Stimulated activated CD4-positive, alpha-beta T cell treated with anti-CD3 and anti-CD28 coated beads, Interleukin-2, amount 100 ng/mL, for 24 hours (primary cell): ENCODE measurements at places on chromosomes 4 and X.
A peak's percentile ranks its signal among the peaks of the same experiment; 100 is the strongest.

DNA sequence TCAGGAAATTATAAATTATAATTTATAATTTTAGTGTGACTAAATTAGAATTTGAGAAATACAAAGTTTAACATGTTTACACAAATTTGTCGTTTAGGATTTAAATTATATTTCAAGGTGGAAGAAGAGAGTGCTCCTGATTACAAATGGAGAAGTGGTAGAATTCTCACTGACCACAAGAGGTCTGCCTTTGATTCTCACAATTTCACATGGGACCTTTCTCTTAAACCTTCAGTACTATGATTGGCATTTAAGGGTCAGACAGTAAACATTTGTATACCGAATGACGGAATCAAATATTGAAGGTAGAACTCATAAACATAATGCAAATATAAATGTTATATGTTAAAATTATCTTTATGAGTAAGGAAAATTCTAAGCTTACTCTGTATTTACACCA is 171.7 kb downstream of the SLIT2 start:
- DNase-seq = no peak

DNA sequence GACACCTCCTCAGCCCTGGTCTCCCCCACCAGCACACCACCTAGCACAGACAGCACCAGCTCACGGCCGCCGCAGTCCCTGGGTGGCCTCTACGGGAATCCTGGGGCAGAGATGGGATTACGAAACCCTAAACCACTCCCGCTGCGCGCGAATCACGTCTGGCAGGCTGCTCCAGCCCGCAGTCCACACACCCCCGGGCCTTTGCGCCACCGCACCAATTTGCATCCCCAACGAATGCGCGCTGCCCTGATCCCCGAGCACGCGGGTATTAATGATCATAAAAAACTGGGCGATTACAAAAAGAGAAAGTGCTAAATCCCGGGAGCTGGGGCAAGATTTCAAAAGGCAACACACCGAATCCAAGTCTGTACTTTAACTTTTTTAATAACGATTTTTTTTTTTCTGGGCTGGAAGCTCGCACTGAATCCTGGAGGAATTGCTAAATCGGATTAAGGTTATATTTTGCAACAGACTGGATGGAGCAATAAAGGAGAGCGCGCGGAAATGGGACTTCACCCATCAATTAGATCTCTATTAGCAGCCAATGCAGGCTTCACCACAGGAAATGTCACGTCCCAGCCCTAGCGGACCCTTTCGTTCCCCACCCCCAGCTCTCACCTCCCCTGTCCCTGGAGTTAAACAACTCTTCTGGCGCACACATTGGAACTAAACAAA is 69.8 kb upstream of the TMEM33 start:
- no peak for DNase-seq

GRCh38 chrX:135345107-135345589 is 35.9 kb downstream of the ETDC start:
- no peak for DNase-seq

GRCh38 chrX:40867352-40867751 is 132.0 kb upstream of the MED14 start:
- DNase-seq = no peak

- no peak for DNase-seq
Measured at GRCh38 chr4:135185256-135185655, 983.7 kb upstream of the PABPC4L start.

- no peak for DNase-seq
Measured at GRCh38 chr4:53004497-53005148, 142.5 kb downstream of the RASL11B start.

GRCh38 chr4:119128148-119128547 is 7.5 kb upstream of the MYOZ2 start:
- no peak for DNase-seq

- no peak for DNase-seq
Measured at GRCh38 chr4:54945838-54946237, 179.6 kb downstream of the KDR start.

- no peak for DNase-seq
Measured at GRCh38 chrX:116378961-116379360, 57.4 kb upstream of the SLC6A14 start.

- DNase-seq = no peak
Measured at GRCh38 chr4:73901031-73901430, 31.8 kb downstream of the CXCL1 start.

GRCh38 chr4:168257768-168258167 is 60.8 kb downstream of the DDX60 start:
- no peak for DNase-seq

DNA sequence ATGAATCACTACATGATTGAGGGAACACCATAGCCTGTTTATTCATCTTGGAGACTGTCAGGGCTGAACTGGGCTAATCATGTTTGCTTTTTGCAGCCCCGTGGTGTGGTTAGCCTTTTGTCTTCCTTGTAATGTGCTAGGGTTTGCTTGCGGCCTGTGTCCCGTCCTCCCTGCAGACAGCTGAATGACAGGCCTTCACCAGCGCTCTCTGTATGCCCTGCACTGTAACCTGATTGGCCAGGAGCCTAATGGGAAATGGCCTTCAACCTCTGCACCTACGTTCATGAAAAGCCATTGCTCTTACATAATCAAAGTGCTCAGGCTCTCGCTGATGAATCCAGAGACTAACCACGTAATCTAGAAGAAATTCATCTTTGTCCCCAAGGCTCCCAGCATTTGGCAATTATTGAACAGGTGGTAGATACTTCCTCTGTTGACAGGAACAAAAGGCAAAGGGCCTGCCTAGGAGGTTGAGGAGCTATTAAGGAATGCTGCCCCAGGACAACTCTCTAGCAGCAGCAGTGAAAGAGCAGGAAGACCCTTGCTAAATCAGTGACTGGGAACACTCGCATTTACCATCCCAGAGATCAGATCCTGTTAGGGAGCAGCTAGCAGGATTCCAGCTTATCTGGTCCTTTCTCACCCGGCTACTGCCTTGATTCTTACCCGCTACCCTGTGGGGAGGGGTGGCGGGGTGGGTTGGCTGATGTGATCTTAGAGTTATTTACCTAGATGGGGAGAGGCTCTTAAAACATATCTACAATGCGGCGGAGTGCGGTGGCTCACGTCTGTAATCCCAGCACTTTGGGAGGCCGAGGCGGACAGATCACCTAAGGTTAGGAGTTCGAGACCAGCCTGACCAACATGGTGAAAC is 42.3 kb upstream of the FAT1 start:
- no peak for DNase-seq

GRCh38 chr4:20017777-20018115 is 234.0 kb upstream of the SLIT2 start:
- DNase-seq = no peak

- no peak for DNase-seq
Measured at GRCh38 chrX:100975212-100975611, 5.7 kb downstream of the ARL13A start.

DNA sequence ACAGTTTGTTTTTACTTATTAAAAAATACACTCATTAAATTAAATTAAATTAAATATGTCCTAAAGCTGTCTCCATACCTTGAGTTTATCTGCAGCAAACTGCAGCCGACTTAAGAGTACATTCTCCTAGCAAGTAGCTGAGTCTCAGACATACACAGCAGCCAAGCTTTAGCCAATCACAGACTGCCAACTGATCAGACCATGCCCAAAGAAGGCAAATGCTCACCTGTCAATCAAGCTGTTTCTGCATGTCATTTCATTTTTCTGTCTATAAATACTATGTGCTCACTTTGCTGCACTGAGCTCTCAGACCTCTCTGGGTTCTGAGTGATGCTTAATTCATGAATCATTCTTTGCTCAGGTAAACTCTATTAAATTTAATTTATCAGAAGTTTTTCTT is 280.9 kb upstream of the EPHA5 start:
- DNase-seq = no peak

DNA sequence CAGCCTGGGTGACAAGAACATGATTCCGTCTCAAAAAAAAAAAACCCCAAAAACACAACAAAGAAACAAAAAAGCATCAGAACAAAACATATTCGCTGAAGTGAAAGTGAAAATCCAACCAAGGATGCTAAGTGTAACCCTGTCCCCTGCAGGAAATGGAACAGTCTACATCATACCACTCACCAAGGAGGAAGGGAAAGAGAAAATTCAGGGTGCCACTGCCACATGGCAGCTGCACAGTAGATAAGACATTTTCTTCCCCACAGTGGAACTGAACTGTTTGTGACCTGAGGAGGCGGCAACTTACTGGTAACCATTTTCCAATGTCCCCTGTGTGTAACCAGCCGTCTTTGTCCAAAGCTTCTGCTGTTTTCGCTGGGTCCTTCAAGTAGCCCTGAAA is 28.2 kb upstream of the CENPU start:
- peak; percentile 22 for DNase-seq

DNA sequence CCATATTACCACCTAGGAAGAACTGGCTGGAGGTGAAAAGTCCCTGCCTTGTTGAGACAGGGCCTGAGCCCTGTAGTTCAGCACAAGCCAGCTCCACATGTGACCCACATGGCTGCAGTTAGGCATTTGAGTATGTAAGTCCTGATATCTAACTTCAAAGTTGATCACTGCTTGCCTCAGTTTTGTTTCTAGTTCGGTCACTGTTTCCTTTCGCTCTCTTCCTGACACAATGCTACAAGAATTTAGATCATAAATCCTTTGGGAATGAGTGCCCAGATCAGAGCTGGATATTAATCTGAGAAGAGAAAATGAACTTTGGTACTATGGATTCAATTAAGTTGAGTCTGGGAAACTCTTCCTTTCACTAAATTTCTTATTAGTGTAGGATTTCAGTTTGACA is 48.4 kb downstream of the AKAP4 start:
- no peak for DNase-seq

DNA sequence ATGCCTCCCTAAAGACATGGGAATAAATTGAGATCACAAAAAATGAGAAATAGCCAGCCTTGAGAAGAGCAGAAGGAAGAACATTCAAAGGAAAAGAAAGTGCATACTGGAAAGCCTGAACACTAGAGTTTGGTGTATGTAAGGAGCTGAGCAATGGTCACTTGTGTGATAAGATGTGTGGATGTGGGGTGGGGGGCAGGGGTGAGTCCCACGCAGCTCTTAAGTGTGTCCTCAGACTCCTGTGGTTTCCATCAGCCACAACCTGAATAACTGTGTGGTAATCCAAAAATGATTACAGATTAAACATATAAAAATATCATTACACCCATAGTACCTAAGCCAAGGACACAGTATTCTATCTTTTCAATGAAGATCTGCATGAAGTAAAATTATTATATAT is 59.9 kb downstream of the ELOVL6 start:
- no peak for DNase-seq

GRCh38 chrX:13471269-13471668 is 98.1 kb upstream of the EGFL6 start:
- no peak for DNase-seq

- no peak for DNase-seq
Measured at GRCh38 chr4:58809948-58810347, 1699.8 kb upstream of the IGFBP7 start.

DNA sequence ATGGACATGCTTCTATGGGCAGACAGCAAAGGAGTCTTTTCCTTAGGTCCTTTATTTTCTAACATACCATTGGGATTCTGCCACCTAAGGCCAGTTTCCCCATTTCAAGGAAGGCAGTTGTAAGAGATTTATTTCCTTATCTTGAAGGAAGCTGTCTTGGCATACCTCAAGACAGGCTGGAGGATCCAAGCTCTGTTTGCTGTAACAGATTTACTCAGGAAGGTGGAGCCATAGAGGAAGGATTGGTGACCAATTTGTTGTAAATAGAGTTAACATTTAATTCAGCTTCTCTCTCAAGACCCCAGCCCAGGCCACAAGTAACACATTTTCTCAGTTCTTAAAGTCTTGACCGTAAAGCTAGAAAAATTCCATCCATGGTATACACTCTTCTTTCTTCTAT is 131.6 kb upstream of the TENM3 start:
- no peak for DNase-seq

DNA sequence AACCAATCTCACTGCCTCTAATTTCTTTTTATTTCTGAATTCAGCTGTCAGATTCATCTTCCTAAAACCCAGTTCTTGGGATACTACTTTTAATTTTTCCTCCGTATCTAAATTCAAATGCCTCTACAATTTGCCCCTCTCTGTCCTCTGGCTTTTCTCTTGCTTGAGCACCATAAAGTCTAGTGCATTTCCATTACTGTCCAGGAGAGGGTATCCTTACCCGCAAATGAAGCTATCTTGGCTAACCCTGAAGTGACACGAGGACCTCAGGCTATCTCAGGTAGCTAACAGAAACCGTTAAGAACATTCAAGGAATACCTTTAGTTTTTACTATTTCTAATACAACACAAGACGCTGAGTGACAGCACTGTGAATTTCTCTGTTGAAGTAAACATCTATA is 49.4 kb upstream of the PRR32 start:
- no peak for DNase-seq

DNA sequence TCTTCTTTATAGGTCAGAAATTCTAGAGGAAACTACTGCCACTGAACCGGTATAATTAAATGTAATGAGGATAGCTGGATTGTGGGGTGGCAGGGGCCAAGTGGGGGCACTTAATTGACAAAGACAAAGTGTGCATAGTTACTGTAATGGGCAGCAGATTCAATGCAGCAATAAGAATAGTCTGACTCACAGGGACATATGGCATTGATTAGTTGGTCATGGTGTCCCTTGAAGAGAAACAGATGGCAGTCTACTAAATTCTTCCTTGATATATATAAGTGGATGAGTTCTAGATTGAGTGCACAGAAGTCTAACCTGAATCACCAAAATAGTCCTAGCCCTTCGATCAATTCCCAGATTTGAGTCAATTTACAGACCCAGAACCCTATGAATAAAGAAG is 31.6 kb downstream of the ETDC start:
- DNase-seq = no peak

- no peak for DNase-seq
Measured at GRCh38 chrX:69389101-69389501, 115.0 kb upstream of the NALF2 start.

DNA sequence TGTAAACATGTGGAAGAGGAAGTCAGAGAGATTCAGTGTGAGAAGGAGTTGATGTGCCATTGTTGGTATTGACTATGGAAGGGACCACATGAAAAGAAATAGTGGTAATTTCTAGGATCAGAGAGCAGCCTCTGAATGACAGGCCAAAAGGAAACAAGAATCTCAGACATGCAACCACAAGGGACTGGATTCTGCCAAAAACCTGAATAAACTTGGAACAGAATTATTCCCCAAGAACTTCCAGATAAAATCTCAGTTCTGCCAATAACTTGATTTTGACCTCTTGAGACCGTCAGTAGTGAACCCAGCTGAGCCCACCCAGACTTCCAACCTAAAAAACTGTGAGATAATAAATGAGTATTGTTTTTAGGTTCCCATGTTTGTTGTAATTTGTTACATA is 653.6 kb upstream of the NR3C2 start:
- DNase-seq = no peak

- no peak for DNase-seq
Measured at GRCh38 chr4:3192188-3192587, 56.8 kb upstream of the MSANTD1 start.

- no peak for DNase-seq
Measured at GRCh38 chr4:124201636-124202035, 510.9 kb downstream of the ANKRD50 start.

DNA sequence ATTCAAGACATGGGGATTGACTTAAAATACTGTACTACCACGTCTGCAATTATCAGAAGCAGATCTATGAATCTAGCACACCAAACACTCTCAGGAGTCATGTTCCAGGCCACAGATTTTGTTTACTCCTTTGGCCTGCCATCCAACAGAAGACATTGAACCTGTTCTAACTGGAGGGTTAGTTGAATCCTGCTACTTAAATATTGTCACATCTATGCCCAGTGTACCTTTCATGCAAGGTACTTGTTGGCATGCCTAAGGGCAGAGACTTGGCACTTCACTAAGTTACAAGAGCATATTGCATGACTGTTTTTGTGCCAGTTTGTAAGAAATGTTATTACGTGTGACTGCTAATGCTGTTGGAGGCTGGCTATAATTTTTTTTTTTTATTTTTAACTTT is 126.9 kb upstream of the BCOR start:
- DNase-seq = no peak

- no peak for DNase-seq
Measured at GRCh38 chr4:44927399-44928380, 201.3 kb upstream of the GNPDA2 start.
